ENCODE measurements at places on chromosomes 3 and 15.
A peak's percentile ranks its signal among the peaks of the same experiment; 100 is the strongest.

- no peaks in the 10 kb centered on the region for H3K36me3 ChIP-seq
- no peak overlapping the region for H3K4me3 ChIP-seq
- DNase-seq, result no peak
- H3K27me3 ChIP-seq, result no peaks in the 10 kb centered on the region
- H3K4me1 ChIP-seq, result peaks cover 14% of the 10 kb centered on the region
- no peak overlapping the region for H3K27ac ChIP-seq
Measured at GRCh38 chr3:177294221-177294620, 96.9 kb upstream of the TBL1XR1 start.

- H3K36me3 ChIP-seq, result no peaks in the 10 kb centered on the region
- no peak overlapping the region for H3K27ac ChIP-seq
- H3K4me1 ChIP-seq, result no peaks in the 10 kb centered on the region
- H3K27me3 ChIP-seq, result no peaks in the 10 kb centered on the region
- no peak for DNase-seq
Measured at GRCh38 chr3:36457667-36458066, 77.4 kb downstream of the STAC start.

- peak; percentile 59 for DNase-seq
- H3K27ac ChIP-seq, result no peak overlapping the region
- H3K4me3 ChIP-seq, result no peak overlapping the region
Measured at GRCh38 chr3:52036222-52036694, 20.1 kb downstream of the DUSP7 start.

DNA sequence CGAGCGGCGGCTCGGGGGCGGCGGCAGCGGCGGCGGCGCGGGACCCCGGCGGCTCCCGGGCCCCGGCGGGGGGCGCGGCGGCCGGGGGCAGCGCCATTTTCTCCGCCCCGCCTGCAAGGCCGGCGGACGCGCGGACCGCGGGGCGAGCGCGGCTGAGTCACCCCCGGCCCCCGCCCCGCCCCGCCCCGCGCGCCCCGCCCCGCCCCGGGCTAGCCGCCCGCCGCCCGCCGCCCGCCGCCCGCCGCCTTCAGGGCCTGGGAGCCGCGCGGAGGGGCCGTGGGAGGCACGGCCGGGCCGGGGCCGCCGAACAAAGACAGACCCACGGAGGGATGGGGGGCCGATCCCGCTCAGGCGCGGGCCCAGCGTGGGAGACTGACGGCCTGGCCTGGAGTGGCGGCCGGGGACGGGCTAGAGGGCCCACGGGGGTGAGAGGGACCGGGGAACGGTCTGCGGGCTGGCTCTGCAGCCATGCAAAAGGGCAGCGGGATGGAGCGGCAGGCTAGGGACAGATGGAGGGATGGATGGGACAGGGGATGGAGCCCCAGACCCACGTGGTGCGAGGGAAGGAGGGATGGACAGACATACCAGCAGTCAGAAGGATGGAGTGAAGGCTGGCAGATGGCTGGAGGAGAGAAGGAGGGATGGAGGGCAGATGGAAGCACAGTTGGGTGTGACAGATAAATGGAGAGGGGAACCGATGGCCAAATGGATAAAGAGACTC, at the start of gene EIF4E3:
Gene EIF4E3, minus strand, starts transcription at position 132 of the 721 bp plus-strand sequence. Its CDS starts 35 bp downstream, at position 97.
- peaks cover 36% of the 10 kb centered on the region for H3K27me3 ChIP-seq
- peaks cover 1% of the 10 kb centered on the region for H3K36me3 ChIP-seq
- no peak for DNase-seq
- peak within 1 kb of the TSS; percentile 81 for H3K4me3 ChIP-seq
- H3K4me1 ChIP-seq, result peaks cover 34% of the 10 kb centered on the region

GRCh38 chr3:45273681-45274515, 47.8 kb upstream of the TMEM158 start:
- H3K27me3 ChIP-seq, result peaks cover 33% of the 10 kb centered on the region
- no peak overlapping the region for H3K27ac ChIP-seq
- no peaks in the 10 kb centered on the region for H3K36me3 ChIP-seq
- no peak for DNase-seq
- no peaks in the 10 kb centered on the region for H3K4me1 ChIP-seq

All from stimulated activated naive B cell treated with anti-CD40 and anti-IgM and Interleukin-4, amounts not matched to agents 10 μg/mL and 1 μg/mL and 100 μg/mL, for 72 hours (primary cell).